NCI-H510A (cell line): ENCODE measurements at places on chromosomes 4 and X.

GRCh38 chrX:28398342-28398741 is 188.9 kb upstream of the IL1RAPL1 start:
- no peak for DNase-seq

DNA sequence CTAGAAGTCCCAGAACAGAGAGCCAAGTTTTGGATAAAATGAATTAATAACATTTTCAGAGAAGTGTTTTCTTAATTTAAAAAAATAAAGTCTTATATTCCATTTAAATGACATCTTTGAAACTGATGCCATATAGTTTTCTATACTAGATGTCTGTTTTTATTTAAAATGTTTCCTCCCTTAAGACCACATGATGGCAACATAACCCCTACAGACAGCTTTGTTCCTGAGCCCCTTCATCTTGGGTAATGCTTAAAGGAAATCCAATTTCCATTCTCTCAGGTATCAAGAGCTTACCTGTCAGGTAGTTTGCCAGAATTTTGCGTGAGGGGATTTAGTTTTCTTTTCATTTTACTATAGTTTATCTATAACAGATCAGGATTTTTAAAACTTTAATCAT is 181.4 kb upstream of the UGT8 start:
- DNase-seq, result no peak

- no peak for DNase-seq
Observed at GRCh38 chr4:61841714-61842113, 641.6 kb downstream of the ADGRL3 start.

- no peak for DNase-seq
Observed at GRCh38 chr4:30632751-30633150, 87.4 kb upstream of the PCDH7 start.

GRCh38 chr4:29711226-29711625 is 1008.9 kb upstream of the PCDH7 start:
- DNase-seq, result no peak
